ENCODE measurements at places on chromosomes 2 and 18.

GRCh38 chr2:168515502-168515901, 59.4 kb downstream of the CERS6 start:
- no peak for DNase-seq

- no peak for DNase-seq
These were observed 9.9 kb downstream of the SH2D6 start for GRCh38 chr2:85428343-85428881.

DNA sequence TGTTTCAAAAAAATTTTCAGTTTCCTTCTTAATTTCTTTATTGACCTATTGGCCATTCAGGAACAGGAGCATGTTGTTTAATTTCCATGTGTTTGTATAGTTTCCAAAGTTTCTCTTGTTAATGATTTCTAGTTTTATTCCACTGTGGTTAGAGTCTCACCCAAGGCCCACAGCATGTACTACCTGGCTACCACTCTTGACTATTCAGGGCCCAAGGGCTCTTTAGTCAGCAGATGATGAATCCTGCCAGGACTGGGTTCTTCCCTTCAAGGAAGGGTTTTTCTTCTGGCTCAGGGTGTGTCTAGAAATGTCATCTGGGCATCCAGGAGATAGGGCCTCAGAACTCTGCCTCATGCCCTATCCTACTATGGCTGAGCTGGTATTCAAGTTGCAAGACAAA, 161.4 kb downstream of the PLCL1 start:
- no peak for DNase-seq

DNA sequence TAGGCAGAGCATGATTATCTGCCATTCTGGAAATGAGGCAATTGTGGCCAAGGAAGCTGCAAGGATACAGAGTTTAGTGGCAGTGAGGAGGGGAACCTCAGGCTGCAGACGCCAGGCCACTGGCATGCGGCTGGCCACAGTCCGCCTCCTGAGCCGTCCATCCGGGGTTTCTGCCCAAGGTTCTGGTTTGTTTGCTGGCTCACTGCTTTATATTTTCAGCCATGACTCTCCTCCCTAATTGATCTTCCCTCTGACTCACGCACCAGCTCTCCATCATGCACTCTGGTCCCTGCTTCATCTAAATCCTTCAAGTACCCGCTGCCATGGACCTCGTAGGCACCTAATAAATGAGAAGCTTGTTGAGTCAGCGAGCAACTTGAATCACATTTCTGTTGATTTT, 107.8 kb upstream of the REV1 start:
- DNase-seq: no peak

DNA sequence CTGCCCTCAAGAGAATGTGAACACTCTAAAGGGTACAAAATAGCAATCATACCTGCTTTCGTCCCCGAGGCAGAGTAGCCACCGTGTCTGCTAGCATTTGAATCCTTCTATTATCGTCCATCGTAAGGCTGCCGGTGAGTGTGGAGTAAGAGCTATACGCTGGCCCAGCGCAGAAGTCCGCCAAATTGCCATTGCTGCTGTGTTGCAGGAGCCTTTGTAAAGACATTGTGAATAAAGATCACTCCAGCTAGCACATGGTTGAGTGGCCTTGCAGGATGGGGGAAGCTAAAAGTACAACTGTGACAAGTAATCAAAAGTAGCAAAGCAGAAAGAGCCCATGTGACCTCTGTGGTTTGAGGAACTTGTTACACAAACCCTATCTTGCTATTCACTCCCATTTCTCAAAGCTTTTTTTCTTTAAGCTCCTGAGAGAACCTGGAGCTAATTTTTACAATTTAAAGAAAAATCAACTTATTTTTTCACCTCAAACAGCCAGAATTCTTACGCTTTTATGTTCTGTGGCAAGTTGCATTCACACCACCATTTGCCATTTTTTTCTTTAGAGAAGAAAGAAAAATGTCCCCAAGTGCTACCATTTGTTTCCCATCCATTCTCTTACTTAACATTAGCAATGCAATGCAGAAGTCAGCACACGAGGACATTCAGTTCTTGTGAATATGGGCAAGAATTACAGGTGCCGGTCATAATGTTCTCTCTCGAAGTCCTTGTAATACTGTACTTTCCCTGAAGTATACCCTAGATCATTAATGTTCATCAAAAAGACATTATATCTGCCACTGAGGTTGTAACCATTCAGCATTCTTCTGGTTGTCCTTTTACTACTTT, at the start of gene CYTIP:
TSS of gene CYTIP (minus strand) at position 295 of the 846 bp plus-strand sequence. CDS start at position 226, 69 bp downstream.
- DNase-seq: no peak

DNA sequence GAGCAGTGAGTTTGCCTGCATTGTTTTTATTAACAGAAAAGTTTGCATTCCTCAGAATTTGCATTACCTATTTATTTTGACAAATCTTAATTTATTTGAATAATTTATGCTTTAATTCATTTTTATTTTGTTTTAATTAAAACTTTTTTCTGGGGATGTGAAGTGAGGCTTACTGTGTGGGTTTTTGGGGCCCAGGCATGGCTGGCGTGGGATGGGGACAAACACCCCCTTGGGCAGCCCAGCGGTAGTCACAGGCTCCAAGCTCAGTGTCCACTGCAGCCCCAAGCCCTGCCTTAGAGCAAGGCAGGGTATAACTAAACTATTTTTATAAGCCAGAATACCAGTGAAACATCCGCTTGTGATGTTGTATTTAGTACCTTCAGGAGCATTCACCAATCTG, 95.7 kb upstream of the PXDN start:
- DNase-seq: no peak

DNA sequence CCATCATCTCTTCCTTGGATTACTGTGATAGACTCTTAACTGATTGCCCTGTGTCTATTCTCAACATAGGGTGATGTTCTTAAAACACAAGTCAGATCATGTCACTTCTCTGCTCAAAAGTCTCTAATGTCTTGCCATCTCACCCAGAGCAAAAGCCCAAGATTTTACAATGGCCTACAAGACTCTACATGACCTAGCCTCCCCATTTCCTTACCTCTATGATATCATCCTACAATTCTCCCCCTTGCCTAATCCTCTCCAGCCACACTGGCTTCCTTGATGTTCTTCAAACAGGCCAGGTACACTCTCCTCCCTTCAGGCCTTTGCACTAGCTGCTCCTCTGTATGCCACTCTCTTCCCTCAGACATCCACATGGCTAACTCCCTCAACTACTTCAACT, 55.1 kb downstream of the ROCK1 start:
- no peak for DNase-seq

- no peak for DNase-seq
These were observed 42.7 kb downstream of the NPPC start for GRCh38 chr2:231883468-231883881.

DNA sequence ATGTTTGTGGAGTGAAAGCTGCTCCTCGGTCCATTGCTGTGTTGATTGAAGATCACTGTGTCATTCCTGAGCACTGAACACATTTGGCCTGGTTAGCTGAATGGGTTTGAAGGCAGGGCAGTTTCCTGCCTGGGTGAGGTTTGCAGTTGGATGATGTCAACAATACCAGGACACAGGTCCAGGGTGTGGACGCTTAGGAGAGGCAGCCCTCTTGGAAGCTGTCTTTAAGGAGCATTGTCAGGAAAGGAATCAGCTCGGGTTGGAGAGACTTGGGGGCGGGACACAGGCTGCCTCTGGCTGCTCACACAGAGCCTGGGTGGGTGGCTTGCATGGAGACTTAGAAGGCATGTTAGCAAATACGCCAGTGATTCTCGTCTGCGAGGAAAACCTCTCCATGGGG, 237.7 kb downstream of the SEPTIN10 start:
- no peak for DNase-seq

GRCh38 chr2:240765007-240765406, 55.0 kb downstream of the KIF1A start:
- no peak for DNase-seq
